Vagina (tissue), 2 donors: ENCODE measurements at places on chromosomes 16 and 17.

DNA sequence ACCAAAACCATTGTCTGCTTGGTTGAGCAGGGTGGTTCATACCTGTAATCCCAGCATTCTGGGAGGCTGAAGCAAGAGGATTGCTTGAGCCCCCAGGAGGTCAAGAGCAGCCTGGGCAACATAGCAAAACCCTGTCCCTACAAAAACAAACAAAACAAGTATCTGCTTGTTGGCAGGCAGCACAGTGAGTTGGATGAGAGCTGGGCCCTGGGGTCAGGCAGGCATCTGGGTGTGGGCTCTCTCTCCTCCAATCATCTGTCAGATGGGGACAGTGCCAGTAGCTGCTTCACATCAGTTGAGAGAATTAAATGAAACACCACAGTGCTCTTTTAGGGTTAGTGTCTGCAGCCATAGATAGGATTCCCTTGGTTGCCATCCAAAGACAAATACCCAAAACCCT lies 5.8 kb downstream of the ARMC7 start:
- no peak for DNase-seq

DNA sequence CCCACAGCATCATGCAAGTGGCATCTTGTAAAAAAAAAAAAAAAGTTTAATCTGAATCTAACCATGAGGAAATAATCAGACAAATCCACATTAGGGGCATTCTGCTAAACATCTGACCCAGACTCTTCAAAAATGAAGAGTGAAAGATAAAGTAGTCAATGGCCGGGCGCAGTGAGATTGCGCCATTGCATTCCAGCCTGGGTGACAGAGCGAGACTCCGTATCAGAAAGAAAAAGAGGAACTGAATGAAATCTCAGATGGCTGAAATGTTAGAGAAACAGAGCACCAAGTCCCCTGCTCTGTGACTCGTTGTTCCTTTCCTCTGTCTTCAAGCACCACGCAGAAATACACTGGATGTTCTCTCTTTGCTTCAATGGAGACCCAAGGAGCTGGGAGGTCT lies 12.7 kb upstream of the RNF135 start:
- DNase-seq: no peak

- no peak for DNase-seq
Observed at GRCh38 chr17:27944546-27945332, 51.6 kb upstream of the LYRM9 start.

DNA sequence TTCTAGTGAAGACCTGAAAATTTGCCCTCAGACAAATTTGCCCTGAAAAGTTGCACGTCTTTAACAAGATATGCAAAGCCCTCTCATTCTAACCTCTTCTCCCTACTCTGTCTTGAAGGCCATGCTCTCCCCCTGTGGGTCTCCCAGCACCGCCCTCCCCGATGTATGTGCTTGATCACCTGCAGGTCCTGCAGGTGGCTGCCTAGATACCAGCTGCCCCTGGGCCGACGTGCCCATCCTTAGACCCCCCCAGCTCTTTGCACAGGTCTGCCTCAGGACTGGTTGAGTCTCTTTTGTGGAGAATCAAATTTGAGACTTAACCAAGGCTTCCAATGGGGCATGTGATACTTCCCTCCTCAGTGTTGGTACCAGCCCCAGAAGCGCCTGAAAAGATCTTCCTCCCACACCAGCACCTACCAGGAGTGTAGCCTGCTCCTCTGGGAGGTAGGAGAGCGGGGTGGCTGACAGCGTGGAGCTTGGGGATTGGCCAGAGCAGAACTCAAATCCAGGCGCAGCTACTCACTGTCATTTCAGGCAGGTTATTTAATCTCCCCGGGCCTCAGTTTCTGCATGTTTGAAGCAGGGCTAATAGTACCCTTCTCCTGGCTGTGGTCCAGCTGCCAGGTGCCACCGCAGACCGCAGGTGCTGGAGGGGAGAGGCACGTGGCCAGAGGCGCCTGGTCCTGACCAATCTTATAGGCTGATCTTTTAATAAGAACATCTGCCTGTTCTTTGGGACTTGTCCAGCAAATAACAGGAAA lies 4.5 kb upstream of the MRPL38 start:
- DNase-seq: no peak

- no peak for DNase-seq
Observed at GRCh38 chr16:46889942-46890300, 5.8 kb downstream of the GPT2 start.

- DNase-seq: no peak
Observed at GRCh38 chr16:20871941-20872815, 28.0 kb downstream of the DCUN1D3 start.

DNA sequence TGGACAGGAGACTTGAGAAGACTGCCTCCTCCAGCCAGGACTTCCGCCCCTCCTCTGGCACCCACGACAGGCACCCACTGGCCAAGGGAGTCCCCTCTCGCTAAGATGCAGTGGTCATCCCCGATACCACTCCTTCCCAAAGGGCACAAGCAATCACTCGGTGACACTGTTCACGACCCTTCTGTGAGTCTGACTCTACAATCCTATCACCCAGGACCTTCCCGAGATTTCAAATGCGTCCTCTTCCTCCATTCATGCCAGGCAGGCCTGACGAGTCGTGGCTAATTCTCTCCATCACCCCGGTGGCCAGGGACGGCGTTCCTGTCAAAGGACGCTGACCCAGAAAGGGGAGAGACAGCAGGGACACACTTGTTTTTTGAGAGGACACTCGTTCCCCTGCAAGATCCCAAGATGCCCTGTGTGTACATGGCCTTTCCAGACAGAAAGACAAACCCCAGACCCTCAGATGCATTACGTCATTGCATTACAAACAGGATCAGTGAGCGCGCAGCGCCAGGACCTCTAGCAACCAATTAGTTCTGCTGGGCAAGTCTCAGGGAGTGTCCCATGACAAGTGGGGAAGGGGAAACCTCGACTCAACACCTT lies 12.2 kb downstream of the FBXO31 start:
- DNase-seq: no peak

- DNase-seq: no peak
Observed at GRCh38 chr17:77383613-77384608, 243.1 kb downstream of the SEC14L1 start.

DNA sequence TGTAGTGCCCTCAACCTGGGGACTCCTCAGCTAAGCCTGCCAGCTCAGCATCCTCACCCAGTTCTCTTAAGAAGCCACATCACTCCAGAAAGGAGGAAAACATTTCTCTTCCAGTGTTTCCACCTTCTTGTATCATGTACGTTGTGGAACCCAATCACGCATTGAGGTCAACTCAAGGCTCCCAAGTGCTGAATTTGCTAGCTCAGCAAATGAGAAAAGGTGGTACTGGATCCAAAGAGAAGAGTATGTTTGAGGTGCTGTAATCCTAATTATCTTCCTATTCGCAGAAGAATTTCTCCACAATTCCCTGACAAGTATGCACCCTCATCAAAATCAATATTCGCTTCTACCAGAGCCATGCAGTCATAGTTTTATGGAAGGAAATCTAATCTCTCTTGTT lies 335.0 kb upstream of the C16orf82 start:
- no peak for DNase-seq
